Ascending aorta (tissue), 2 donors: ENCODE measurements at places on chromosomes 5 and 9.

DNA sequence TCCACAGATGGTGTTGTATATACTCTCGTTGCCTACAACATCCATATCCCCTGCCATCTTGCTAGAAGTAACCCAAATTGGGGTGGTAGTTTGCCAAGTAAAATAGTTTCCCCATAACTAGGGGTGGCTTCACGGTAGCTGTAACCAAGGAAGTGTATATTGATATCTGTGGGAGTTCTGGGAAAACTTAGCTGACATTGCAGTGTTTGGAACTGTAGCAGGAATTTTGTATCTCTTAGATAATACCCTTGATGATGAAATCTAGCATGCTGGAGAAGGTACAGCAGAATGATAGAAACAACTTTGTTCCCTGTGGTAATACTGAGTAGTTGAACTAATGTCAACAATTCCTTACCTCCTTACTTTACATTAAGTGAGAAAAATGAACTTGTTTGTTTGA lies 29.8 kb downstream of the FBXL7 start:
- no peaks in the 10 kb centered on the region for H3K27me3 ChIP-seq
- H3K27ac ChIP-seq: no peak overlapping the region
- no peaks in the 10 kb centered on the region for H3K4me1 ChIP-seq
- no peak overlapping the region for H3K4me3 ChIP-seq
- DNase-seq: no peak

DNA sequence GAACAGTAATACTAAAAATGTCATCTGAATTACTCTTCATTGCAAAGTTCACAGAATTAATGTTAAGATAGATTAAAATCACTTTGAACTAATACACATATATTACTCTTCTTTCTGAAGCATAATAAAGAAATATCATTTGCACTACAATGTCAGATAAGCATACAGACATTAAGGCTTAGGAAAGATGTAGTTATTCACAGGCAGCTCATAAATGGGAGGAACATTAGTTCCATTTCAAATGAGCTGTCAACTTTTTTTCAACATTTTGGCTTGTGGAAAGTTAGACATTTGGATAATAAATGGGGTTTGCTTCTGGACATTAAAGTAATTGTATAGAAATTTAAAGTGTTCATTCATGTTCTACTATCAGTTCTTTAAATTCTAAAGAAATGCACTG lies 6.3 kb downstream of the FGF10 start:
- H3K27me3 ChIP-seq: no peaks in the 10 kb centered on the region
- DNase-seq: no peak
- no peak overlapping the region for H3K27ac ChIP-seq
- H3K36me3 ChIP-seq: no peaks in the 10 kb centered on the region

- no peaks in the 10 kb centered on the region for H3K4me1 ChIP-seq
- no peaks in the 10 kb centered on the region for H3K36me3 ChIP-seq
- H3K27ac ChIP-seq: no peak overlapping the region
Observed at GRCh38 chr5:176590035-176590717, 19.8 kb downstream of the GPRIN1 start.

GRCh38 chr5:172782169-172783039 lies 11.4 kb upstream of the DUSP1 start:
- DNase-seq: peak; percentile 8
- no peaks in the 10 kb centered on the region for H3K36me3 ChIP-seq
- H3K4me1 ChIP-seq: peaks cover 10% of the 10 kb centered on the region
- no peak overlapping the region for H3K27ac ChIP-seq

DNA sequence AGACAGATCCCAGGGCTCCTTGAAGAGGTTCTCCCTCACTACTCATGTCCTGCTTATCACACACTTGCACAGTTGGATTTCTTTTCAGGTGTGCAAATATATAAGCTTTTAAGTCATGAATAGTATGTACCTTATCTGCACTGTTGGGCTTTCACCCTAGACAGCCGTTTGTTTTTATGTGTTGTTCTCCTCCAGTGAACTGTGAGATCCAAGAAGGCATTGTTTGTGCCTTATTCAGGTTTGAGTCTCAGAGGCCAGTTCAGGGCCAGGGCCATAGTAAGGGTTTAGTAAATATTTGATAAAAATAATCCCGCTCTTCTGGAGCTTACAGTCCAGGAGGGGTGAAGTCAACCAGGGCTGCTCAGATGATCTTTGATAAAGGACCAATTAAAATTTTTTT lies 480.0 kb downstream of the TMEM38B start:
- no peak overlapping the region for H3K4me3 ChIP-seq
- no peaks in the 10 kb centered on the region for H3K36me3 ChIP-seq
- H3K4me1 ChIP-seq: no peaks in the 10 kb centered on the region
- no peak overlapping the region for H3K27ac ChIP-seq
- H3K27me3 ChIP-seq: no peaks in the 10 kb centered on the region

DNA sequence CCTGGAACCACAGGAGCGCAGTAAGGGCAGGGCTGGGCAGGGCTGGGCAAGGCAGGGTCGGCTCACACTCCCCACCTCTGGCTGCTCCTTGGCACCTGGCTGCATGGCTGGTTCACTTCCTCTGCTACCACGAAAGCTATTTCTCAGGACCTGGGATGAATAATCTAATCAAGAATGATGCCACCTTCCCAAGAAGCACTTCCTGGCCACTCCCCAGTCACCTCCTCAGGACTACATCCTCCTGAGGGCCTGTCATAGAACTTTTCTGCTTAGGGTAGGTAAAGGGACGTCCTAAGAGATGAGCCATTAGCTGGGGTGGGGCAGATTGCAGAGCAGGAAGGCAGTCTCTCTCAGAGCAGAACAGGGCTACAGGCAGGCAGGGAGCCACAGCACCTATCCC lies 288.2 kb upstream of the MAP3K1 start:
- H3K27me3 ChIP-seq: no peaks in the 10 kb centered on the region
- no peaks in the 10 kb centered on the region for H3K36me3 ChIP-seq
- no peak for DNase-seq
- peaks cover 5% of the 10 kb centered on the region for H3K4me1 ChIP-seq

DNA sequence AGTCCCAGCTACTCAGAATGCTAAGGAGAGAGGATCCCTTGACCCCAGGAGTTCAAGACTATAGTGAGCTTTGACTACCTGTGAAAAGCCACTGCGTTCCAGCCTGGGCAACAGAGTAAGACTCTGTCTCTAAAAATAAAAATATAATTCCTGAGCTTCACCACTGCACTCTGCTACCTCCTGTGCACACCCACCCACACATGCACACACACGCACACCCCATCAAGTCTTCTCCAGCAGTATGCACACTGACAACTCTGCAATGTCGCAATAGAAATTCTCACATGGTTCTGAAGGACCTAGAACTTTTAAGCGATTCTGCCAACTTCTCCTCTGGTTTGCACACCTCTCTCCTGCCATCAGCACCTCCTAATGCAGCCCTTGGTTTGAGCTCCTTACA lies 47.5 kb upstream of the FAT2 start:
- H3K4me3 ChIP-seq: no peak overlapping the region
- no peaks in the 10 kb centered on the region for H3K4me1 ChIP-seq
- H3K27me3 ChIP-seq: no peaks in the 10 kb centered on the region
- H3K27ac ChIP-seq: no peak overlapping the region
- no peaks in the 10 kb centered on the region for H3K36me3 ChIP-seq

- no peaks in the 10 kb centered on the region for H3K36me3 ChIP-seq
- no peak overlapping the region for H3K27ac ChIP-seq
- no peaks in the 10 kb centered on the region for H3K27me3 ChIP-seq
- no peak overlapping the region for H3K4me3 ChIP-seq
- DNase-seq: no peak
- no peaks in the 10 kb centered on the region for H3K4me1 ChIP-seq
Observed at GRCh38 chr5:26034813-26035212, 1003.6 kb downstream of the CDH9 start.

DNA sequence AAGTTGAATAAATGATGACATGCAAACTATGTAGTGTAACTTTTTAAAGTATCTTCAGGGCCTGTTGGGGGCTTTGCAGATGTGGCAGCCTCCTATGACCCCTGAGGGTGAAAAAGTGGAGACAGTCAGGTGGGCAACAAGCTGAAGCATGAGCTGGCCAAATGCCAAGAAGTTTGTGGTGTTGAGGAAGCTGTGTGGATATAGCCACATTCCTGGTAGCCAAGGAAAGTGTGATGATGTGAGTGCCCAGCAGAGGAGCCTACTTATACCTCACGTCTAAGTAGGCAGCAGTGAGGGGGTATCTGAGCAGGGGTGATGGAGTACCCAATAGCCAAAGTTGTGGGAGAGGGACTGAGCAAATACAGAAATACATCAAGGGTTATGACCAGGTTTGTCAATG lies 621.2 kb upstream of the CDH6 start:
- H3K4me1 ChIP-seq: no peaks in the 10 kb centered on the region
- no peak overlapping the region for H3K4me3 ChIP-seq

DNA sequence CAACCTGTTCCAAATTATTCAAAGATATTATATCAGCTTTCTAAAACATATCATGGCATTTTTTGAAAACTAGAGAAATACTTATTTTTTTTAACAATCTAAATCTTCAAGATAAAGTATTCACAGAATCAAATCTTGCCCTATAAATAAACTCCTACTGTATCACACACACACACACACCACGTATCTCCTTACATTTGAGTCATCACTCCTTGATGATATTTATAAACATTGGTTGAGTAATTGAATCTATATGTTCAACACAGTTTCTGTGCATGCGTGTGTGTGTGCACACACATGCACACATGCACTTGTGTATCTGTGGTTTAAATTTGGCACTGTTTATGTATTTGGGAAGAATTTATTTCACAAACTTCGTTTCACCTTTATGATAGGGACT lies 1716.4 kb downstream of the EFNA5 start:
- no peak overlapping the region for H3K27ac ChIP-seq
- DNase-seq: no peak
- H3K36me3 ChIP-seq: no peaks in the 10 kb centered on the region
- no peak overlapping the region for H3K4me3 ChIP-seq
- no peaks in the 10 kb centered on the region for H3K27me3 ChIP-seq

DNA sequence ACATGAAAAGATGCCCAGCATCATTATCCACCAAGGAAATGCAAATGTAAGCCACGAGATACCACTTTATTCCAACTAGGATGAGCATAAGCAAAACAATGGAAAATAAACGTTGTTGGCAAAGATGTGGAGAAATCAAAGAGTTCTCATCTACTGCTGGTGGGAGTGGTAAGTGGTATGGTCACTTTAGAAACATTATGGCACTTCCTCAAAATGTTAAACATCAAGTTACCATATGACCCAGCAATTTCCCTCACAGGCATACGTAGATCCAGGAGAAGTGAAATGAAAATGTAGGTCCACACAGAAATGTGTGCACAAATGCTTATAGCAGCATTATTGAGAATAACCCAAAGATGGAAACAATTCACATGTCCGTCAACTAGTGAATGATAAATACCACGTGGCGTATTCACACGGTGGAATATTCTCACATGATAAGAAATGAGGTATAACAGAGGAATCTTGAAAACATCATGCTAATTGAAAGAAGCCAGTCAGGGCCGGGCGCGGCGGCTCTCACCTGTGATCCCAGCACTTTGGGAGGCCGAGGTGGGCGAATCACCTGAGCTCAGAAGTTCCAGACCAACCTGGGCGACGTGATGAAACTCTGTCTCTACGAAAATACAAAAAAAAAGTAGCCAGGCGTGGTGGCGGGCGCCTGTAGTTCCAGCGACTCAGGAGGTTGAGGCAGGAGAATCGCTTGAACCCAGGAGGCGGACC lies 16.4 kb upstream of the FLT4 start:
- no peaks in the 10 kb centered on the region for H3K4me1 ChIP-seq
- no peak for DNase-seq
- no peaks in the 10 kb centered on the region for H3K36me3 ChIP-seq
- no peak overlapping the region for H3K4me3 ChIP-seq

GRCh38 chr9:121802753-121803152 lies 151.3 kb downstream of the DAB2IP start:
- no peaks in the 10 kb centered on the region for H3K36me3 ChIP-seq
- no peak overlapping the region for H3K27ac ChIP-seq
- no peaks in the 10 kb centered on the region for H3K4me1 ChIP-seq
- no peak for DNase-seq
- H3K27me3 ChIP-seq: no peaks in the 10 kb centered on the region

- peaks cover 6% of the 10 kb centered on the region for H3K4me1 ChIP-seq
- H3K27ac ChIP-seq: no peak overlapping the region
- no peak overlapping the region for H3K4me3 ChIP-seq
Observed at GRCh38 chr5:108634010-108634616, 113.6 kb upstream of the FER start.

DNA sequence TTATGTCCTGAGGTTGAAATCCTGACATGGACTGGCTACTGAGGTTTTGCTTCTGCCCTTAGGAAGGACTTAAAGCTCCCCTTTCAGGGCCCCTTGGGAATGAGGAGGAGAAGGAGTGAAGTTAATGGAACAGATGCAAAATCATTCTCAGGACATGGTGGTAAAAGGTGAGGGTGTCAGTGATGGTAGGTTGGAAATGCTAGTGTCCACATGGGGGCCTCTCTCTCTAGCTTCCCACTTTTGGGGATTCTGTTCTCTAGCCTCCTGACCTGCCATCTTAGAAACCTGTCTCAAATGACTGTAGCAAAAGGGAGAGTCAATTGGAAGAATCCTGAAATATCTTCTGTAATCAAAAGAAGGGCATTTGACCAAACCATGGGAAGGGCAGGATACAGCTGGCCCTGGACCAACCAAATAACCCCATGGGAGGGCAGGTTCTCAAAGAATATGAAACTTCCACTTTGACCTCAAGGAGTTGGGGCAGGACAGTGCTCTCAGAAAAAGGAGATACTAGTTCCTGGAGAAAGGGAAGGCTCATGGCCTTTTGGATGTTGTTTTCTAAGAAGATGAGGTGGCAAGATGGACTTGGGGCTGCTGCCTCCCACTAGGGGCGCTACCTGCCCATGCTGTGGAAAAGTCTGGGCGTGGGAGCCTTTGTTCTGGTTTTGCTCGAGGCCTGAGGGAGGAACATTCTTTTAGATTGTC lies 21.2 kb upstream of the MLANA start:
- no peaks in the 10 kb centered on the region for H3K36me3 ChIP-seq
- no peak for DNase-seq
- H3K4me1 ChIP-seq: no peaks in the 10 kb centered on the region
- H3K27ac ChIP-seq: no peak overlapping the region

DNA sequence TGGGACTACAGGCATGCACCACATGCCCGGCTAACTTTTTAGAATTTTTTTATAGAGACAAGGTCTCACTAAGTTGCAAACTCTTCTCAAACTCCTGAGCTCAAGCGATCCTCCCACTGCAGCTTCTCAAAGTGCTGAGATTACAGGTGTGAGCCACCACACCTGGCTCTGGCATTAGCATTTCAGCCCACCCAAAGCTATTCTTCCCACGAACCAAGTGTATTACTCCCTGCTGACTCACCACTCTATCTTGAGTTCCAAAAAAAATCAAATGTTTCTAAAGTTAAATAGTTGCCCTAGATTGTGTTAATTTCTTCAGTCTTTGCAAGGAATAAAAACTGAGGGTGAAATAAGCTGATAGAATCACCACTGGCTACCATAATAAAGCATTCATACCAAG lies 205.5 kb downstream of the ARRDC3 start:
- DNase-seq: no peak
- H3K4me1 ChIP-seq: no peaks in the 10 kb centered on the region
- no peaks in the 10 kb centered on the region for H3K27me3 ChIP-seq

- H3K36me3 ChIP-seq: no peaks in the 10 kb centered on the region
- no peak for DNase-seq
- H3K27ac ChIP-seq: peak overlapping the region; percentile 13
- H3K4me3 ChIP-seq: no peak overlapping the region
- H3K27me3 ChIP-seq: no peaks in the 10 kb centered on the region
Observed at GRCh38 chr9:8822667-8823025, 1023.1 kb upstream of the DMAC1 start.
